M059J (cell line): ENCODE measurements at places on chromosomes 5 and 9.

DNA sequence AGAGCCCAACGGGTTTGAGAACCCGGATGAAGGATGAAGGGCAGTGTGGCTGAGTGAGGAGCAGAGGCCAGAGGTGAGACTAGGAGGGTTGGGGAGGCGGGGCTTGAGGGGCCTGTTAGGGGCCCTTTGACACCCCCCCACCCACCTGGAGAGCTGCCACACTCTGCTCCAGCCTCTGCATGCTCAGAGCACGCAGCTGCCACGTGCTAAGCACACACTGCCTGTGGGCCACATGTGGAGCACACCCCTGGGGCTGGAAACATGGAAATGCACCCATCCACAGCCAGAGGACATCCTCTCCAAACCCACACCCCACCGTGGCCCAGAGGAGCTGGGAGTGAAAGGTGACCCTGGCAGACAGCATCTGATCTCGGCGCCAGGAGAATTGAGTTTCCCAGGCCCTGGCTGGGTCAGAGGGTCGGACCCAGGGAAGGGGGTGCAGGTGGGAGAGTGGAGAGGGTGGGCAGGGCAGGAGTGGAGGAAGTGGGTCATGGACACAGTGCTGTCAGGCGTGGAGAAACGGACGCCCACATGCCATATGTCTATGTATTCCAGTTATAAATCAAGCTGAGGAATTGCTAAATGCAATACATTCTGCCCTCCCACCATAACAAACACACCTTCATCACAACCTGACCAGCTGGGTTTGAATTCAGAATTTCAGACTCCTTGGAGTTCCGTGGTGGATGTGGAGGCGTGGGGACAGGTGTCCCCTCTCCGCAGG is 5.9 kb downstream of the DNM1 start:
- DNase-seq, result no peak

DNA sequence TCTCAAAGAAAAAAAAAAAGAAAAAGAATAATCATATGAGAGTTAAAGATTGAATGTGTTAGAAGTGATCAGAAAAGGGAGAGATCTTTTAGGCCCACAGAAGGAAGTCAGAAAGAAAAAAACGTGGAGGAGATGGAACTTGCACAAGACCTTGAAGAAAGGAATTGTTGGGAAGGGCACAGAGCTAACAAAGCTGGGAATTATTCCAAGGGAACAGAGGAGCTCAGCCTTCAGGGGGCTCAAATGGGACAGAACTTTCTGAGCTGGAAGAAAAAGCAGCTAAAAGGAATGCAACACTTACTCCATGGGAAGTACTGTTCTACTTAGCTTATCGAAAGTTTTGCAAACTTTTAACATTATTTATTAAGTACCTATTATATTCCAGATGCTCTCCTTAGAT is 153.4 kb upstream of the ADRA1B start:
- DNase-seq, result no peak

- DNase-seq, result no peak
Measured at GRCh38 chr9:24502206-24502937, 43.3 kb downstream of the IZUMO3 start.

GRCh38 chr9:130972957-130973685 is 34.1 kb upstream of the FIBCD1 start:
- DNase-seq, result no peak

DNA sequence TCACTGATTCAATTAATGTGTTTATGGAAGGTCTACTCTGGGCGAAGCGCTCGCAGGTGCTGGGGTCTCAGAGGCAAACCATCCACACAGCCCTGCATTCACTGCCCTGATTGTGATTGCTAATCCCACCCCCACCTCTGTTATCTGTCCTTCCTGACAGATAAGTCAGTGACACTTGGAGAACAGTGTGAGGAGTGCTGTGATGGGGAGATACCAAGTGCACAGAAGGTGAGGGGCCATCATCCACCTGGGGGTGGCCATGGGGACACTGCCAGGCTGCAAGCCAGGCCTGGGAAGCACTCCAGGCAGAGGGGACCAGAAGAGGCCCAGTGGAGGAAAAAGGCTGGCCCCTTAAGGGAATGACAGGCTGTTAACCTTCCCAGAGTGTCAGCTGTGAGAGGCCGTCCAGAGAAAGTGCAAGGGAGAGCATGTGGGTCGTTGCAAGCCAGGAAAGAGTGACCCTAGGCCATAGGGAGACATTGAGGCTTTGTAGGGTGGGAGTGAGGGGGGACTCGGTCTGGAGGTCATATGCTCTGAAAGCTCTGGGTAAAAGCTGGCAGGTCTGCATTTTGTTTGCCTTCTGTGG is 18.0 kb downstream of the IL9 start:
- DNase-seq, result no peak

DNA sequence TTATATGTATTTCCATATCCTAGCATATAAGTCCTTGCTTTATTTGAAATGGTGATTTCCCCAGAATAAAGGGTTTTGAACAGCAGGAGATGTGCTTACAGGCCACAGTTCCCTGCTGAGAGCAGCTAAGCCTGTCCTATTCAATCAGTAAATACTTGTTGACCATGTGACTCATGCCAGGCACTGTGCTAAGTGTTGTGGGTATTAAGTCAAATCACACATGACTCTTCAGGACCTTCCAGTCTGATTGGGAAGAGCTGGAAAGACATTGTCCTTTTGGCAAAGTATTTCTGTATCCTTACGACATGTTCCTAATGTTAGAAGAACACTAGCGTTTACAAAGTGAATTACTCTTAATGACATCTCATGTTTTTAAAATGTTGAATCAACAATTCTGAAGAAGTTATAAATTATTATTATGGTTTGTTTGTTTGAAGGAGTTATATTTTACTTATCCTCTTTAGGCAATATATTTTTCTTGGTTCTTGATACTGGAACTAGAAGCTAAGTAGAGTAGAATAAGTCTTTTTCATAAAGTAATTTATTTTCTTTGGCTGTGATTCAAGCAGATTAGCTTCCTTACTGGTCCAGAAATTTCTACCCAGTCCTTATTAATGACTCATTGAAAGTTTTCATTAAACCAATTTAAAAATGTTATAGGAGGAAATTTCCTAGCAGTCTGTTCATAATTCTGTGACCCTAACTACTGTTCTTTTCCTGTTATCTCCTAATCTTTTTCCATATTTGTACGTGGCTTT is 82.1 kb downstream of the GAPVD1 start:
- peak; percentile 64 for DNase-seq

DNA sequence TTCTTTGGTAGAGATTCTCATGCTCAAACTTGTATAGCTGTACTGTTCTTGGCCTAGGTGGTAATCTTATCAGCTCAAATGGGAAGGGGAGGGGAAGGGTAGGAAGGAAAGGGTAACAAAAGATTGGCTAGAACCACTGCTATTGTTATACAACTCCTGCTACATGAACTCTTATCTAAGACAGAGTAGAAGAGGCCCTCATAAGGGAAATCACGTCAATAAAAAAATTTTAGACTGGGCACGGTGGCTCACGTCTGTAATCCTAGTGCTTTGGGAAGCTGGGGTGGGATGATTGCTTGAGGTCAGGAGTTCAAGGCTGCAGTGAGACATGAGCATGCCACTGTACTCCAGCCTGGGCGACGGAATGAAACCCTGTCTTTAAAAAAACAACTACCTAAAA is 15.9 kb downstream of the STOM start:
- no peak for DNase-seq

DNA sequence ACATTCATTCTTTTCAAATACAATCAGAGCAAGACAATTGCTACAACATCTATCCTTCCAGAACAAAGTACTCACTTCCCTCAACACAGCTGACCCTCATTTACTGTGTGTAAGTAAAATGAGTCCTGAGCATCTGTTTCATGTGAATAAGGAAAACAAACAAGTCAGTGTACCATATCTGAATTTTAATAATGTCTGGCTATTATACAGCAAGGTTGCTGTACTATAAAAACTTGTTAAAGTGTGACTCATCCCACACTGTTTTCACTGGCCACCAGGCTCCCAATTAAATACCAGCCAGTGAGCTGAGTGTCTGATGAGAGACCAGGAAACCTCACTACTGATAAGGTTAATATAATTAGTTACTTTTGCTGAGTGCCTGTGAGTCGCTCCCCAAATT is 339.8 kb downstream of the AGTPBP1 start:
- DNase-seq, result peak; percentile 42

DNA sequence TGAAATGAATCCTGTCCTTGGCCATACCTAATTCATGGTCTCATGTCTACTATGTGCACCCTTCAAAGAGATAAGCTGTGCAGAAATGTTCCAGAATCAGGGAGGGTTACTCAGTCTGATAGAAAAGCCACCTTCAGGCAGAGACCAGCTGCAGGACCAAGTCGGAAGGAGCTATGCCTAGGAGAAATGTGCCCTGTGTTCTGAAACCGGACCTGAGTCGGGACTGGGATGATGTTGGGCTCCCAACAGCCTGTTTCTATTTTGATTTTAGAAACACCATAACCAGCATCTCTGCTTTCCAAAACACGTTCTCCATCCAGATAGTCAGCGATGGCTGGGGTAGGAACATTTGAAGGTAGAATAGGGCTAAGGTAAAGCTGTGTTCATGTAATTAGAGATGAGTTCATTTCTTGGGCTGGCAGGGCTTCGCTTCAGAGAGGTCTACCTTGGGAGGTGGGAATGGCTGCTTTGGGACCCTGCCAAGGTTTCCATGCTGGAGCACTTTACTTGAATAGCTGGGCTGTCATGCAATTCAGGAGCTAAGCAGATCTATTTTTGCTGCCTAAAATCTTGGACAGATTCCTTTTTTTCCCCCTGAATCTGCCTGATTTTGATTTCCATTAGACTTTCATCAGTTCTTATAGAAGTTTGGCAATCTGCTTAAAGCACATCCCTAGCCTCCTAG is 2.8 kb downstream of the ADCY2 start:
- no peak for DNase-seq

DNA sequence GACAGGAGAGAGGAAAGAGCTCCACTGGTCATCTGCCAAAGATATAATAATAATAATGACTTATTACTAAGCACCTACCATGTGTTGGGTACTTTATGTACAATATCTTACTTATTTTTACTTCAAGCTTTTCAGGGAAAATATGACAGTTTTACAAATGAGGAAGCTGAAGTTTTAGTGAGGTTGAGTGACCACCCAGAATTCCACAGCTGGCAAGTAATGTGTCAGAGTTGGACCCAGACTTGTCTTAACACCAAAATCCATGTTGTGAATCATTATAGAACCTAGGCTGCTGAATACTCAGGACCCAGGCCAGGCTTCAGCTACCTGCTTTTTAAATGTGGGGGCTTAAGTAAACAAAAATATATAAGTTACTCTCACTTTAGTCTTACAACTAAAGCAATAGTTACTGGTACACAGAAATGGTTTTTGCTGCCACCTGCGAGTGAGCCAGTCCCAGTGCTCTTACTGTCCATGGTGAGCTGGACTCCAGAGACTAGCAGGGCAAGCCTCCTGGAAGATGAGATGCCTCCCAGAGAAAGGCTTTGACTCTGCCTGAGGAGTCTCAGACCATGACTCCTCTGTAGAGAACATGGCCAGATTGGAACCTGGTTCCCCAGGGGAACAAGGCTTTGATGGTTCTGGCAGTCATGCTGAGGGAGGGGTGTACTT is 29.9 kb downstream of the RUSC2 start:
- peak; percentile 53 for DNase-seq

DNA sequence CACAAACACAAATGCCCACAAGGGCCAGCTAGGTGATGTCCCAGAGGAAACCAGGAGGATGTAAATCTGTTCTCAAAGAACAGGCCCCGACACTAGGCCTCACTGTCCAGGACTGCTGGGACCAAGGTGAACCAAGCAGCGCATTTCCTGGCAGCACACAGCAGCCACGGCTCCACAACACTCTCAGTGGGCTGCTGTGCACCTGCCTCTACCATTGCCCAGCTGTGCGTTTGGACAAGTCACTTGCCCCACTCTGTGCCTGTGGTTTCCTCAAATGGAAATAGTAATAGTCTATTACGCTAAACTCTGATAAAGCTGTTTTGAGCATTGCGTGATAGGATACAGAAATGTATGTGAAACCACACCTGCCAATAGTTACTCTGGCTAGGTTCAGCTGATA is 544.5 kb downstream of the BNC2 start:
- DNase-seq, result no peak

GRCh38 chr5:67921004-67921601 is 294.5 kb upstream of the PIK3R1 start:
- DNase-seq, result no peak

- DNase-seq, result peak; percentile 44
Measured at GRCh38 chr5:13250464-13251291, 693.8 kb downstream of the DNAH5 start.

- no peak for DNase-seq
Measured at GRCh38 chr5:130624805-130625204, 540.3 kb downstream of the HINT1 start.

- DNase-seq, result no peak
Measured at GRCh38 chr5:170945275-170945674, 83.5 kb downstream of the RANBP17 start.

- no peak for DNase-seq
Measured at GRCh38 chr9:95204710-95205109, 112.8 kb downstream of the FANCC start.

GRCh38 chr5:155082401-155082800 is 68.8 kb downstream of the KIF4B start:
- DNase-seq, result peak; percentile 76

GRCh38 chr5:114362977-114363761 is 1.3 kb downstream of the KCNN2 start:
- peak; percentile 6 for DNase-seq

DNA sequence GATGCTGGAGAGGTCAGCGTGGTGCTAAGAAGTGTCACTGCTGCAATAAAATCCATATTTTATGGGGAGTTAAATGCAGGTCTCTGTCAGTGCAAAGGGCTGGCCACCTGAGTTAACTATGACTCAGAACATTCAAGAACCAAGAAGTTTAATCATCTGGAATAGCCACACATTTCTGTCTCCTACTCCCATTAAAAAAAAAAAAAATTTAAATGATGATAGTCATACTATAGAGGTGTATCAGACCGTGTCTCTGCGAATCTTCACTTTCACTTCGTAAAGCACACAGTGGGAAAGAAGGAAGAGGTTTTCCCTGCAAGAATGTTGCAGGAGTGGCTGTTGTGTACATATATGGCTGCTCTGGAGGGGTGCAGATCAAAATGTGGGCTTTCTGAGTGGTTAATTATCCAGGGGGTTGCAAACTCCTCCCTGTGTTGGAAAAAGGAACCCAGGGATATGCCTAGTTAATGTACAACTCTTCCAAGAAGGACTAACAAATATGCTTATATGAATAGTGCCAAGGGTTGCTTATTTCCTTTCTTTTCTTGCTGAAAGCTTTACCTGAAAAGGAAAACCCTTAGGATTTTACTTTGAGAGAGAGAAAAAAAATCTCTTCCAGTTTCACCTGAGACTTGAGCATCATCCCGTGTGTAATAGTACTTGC is 1.5 kb downstream of the CDH6 start:
- peak; percentile 36 for DNase-seq

GRCh38 chr9:131960311-131960710 is 119.4 kb downstream of the MED27 start:
- DNase-seq, result peak; percentile 28

- DNase-seq, result no peak
Measured at GRCh38 chr5:55062039-55062779, 38.2 kb downstream of the GZMK start.
